SW 1271 (cell line): ENCODE measurements at places on chromosomes 11 and 22.

GRCh38 chr22:46747646-46748045, 9.6 kb upstream of the CERK start:
- DNase-seq = no peak

DNA sequence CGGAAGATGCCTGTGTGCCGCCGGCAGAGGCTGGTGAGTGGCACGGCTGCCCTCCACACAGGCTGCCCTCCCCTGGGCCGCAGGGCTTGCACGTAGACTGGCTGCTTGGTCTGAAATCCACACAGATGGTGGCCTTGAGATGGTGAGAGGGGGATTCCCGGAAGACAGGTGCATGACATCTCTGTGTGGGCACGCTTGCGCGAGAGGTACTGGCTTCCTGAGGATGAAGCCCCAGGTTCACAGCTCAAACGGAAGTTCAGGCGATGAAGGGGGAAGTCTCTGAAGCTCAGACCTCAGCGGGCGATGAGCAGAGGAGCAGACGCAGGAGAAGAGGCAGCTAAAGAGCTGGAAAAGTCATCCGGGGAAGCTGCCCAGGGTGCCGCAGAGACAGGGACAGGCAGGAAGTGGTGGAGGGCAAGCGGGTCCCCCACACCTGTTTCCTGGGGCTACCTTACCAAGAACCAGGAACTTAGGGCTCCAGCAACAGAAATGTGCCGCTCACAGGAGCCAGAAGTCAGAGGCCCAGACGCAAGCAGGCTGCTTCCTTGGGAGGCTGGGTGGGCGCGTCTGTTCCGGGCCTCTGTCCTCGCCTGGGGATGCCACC, 7.2 kb downstream of the CRELD2 start:
- DNase-seq = no peak

- peak; percentile 37 for DNase-seq
Observed at GRCh38 chr11:108685419-108686130, 20.7 kb downstream of the DDX10 start.

DNA sequence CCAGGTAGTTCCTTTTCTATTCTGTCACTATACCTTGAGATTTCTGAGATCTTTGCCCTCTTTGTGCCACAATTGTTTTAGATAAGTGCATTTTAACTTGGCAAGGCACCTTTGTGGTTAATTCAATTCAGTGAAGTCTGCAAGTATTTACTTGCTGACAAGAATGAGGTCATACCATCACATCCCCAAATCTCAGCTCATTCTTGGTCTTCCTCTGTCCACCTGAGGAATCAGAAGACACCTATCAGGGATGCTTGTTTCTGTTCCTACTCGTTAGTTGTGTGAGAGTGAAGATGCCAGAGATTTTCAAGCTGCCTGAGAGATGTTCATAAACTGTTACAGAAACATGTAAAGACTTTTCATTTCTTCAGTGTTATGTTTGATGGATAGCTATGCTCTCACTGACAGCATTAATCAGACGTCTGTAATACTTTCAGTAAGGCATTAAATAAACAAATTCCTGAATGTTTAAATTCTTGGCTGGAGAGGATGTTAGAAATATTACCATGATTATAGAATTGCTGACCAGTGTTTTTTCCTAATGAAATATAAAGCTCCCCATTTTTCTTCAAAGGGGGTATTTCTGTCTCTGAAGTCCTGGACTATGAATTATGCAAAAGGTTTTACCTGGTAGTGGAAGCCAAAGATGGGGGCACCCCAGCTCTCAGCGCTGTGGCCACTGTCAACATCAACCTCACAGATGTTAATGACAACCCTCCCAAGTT, 135.0 kb upstream of the MTNR1B start:
- DNase-seq = no peak

DNA sequence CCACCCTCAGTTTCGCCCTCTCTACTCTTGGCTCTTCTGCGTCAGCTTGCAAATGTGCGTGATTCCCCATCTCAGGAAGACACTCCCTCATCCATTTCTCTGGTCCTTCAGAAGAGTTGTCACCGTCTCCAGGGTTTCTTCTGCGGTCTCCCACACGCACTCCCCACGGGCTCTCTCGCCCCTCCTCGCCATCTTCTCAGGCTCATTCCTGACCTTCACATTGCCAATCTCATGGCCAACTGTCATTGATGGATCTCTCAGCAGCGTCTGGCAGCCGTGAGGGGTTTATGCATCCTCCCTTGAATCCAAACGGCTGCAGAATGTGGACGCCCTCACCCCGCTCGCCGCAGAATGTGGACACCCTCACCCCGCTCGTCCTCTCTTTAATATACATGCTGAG, 10.5 kb downstream of the SYNGR1 start:
- no peak for DNase-seq

GRCh38 chr11:101477926-101478325, 105.9 kb downstream of the TRPC6 start:
- DNase-seq = no peak

DNA sequence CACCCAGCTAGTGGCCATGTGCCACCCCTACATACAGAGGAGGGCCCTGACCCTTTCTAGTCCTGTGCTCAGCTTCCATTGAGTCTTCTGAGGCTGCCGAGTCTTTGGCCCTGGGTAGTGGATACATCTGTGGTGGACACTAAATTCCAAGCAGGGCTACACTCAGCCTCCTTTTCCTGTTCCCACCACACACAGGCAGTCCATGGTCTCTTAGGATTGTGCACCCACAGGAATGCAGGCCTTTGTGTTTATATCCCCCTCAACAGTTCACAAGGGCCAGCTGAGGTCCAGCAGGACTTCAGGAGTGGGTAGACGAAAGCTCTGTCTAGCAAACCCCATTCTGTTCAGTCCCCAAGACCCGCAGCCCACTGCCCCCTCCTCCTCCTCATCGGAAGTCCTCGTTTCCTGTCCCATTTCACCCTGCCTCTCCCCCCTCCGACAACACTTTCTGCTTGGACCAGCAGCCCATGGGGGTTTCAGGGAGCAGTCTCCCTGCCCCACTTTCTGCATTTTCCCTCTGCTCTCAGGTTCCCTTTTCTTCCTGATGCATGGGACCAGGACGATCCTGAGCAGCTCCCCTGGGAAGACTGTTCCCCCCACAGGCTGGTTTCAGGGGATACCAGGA, 91.8 kb downstream of the SWAP70 start:
- no peak for DNase-seq

- peak; percentile 82 for DNase-seq
Observed at GRCh38 chr11:12043959-12044791, 35.7 kb upstream of the DKK3 start.

DNA sequence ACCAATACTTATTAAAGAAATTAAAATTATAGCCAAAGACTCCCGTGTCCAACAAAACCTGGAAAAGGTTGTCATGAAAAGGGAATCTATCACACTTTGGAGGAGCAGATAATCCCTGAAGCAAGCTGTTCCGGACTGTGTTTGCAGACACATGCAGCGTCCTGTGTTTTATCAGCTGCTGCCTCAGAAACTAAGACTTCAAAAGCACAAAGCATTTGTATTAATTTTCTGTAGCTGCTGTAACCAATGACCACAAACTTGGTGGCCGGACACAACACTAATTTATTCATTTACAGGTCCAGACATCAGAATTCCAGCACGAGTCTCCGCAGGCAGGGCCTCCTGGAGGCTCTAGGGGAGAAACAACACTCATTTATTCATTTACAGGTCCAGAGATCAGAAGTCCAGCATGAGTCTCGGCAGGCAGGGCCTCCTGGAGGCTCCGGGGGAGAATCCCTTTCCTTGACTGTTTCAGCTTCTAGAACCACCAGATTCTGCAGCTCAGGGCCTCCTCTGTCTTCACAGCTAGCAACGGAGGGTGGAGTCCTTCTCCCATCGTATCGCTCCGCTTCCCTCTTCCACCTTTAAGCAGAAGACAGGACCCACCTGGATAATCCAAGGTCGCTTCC, 465.3 kb downstream of the BRD1 start:
- DNase-seq = no peak

- DNase-seq = no peak
Observed at GRCh38 chr22:43337385-43337784, 5.8 kb downstream of the SCUBE1 start.

- DNase-seq = no peak
Observed at GRCh38 chr11:40183073-40184064, 1276.1 kb downstream of the LRRC4C start.

- DNase-seq = no peak
Observed at GRCh38 chr22:39244136-39244495, 666 bp downstream of the PDGFB start.

- DNase-seq = no peak
Observed at GRCh38 chr22:37196539-37197450, 8.7 kb upstream of the C1QTNF6 start.

- DNase-seq = no peak
Observed at GRCh38 chr11:110076371-110076965, 16.7 kb upstream of the ZC3H12C start.

- DNase-seq = no peak
Observed at GRCh38 chr22:48410536-48410935, 1417.1 kb downstream of the BRD1 start.

DNA sequence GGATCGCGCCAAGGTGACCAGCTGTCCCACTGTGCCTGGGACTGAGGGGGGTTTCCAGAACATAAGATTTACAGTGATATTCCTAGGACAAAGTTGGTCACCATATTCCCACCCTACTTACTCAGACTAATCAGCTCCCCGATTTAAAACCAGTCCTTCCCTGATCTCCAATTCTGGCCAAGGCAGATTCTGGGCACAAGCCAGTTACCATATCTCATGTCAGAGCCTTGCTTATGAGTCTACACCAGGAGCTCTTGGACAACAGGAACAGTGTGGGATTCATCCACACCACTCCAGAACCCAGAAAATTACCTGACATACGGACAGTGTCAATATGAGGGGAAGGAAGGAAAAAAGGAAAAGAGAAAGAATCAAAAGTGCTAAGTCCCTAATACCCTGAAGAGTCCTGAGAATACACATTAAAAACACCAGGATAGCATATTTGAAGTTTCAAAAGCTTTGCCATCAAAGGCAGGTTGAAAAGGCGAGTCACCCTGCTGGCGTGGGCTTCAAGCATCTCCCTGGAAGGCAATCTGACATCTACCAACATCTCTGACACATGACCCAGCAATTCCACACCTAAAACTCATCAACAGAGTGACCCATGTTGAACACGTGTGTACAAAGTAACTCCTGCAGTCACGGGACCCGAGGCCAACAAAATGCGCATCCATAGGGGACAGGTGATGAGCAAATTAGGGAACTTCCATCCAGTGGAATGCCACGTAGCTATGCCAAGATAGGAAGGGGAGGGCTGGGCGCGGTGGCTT, 8.0 kb upstream of the IL2RB start:
- DNase-seq = no peak

DNA sequence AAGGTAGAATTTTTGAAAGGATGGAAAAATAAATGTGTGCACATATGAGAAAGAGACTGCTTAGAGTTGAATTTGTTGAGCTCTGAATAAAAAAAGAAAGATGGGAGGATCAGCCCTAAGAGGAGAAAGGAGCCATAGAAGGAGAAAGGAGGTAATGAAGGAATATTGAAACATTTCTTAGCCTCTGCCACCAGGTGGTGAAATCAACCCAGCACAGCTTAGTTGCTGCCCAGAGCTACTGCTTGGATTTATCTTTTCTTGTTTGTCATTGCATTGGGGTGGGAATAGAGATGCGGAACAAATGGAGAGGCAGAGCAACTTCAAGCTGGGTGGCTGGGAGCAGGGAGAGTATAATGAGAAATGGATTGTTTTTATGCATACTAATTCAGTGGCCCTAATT, 80.4 kb downstream of the SERGEF start:
- DNase-seq = no peak

GRCh38 chr11:11946180-11946579, 62.2 kb downstream of the DKK3 start:
- no peak for DNase-seq

- DNase-seq = no peak
Observed at GRCh38 chr11:131889760-131890581, 519.6 kb downstream of the NTM start.

DNA sequence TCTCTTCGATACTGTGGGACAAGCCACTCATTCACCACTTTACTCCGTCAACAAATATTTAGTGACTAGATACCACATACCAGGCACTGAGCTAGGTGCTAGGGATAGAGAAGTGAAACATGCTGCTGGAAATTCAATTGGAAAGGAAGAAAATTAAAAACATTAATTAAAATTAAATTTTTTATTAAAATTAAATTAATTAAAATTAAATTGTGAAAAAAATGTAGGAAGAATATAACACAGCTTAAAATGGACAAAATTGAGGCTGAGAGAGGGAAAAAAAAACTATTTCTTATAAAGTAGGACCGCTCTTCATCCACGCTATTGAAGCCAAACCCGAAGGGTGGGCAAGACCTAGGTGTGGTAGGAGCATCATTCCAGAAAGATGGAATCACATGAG, 23.6 kb upstream of the LRRC55 start:
- no peak for DNase-seq

DNA sequence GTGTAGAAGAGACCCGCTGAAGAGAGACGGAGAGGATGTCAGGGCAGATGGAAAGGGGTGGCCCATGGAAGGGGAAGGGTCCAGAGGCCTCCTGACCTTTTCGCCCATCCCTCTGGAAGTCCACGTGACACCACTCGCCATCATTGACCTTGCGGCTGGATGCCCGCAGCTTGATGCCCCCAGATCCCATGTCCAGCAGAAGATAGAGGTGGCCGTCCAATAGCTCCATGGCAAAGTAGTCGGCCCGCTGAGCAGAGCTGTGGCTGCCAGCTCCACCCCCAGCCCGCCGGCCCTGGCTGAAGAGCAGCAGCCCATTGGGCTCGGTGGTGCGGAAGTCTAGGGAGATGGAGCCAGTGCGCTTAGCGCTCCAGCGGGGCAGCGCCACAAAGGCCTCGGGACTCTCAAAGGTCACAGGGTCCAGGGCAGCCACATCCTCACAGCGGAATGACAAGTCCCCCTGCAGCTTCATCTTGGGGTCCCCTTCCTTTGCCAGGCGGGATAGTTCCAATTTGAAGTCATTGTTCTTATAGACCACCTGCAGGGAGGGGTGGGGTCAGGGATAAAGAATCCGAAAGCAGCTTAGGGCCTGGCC, 55.7 kb downstream of the NRXN2 start:
- no peak for DNase-seq

DNA sequence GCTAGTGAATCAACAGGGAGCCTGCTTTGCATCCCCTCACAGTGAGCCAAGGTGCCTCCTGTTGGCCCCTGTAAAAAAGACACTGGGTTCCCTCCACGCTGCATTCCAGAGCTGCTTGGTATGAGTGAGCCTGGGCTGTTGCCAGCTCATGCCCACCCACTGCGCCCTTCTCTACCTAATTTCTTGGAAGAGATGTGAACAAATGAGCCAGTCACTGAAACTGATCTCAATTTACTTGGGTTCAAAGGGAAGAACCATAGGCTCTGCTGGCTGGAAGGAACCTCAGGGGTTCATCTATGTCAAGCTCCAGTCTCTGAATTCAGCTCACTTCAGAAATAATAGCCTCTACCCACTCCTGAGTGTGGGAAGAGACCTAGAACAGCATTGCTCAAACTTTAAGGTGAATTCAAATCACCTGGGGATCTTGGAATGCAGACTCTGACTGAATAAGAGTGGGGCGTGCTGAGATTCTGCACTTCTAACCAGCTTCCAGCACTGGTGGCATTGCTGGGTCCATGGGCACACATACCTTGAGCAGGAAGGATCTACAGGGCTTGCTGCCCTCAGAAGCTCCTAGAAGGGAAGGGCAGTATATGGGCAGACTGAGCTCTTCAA, 5.4 kb upstream of the TMPRSS4 start:
- DNase-seq = no peak

GRCh38 chr11:112042161-112042960, 17.2 kb downstream of the DLAT start:
- DNase-seq = no peak

GRCh38 chr22:21628386-21629254, 1.2 kb downstream of the YDJC start:
- DNase-seq = no peak

- no peak for DNase-seq
Observed at GRCh38 chr11:26994631-26995095, 751 bp downstream of the FIBIN start.
